ENCODE measurements at places on chromosomes 13 and 19. TPM values are rescaled to one million over a fixed set of nuclear protein-coding genes. Genes with fewer than 3 reads are reported as not detected.

CPT1C gene
- 0.84 TPM for polyA plus RNA-seq

DNA sequence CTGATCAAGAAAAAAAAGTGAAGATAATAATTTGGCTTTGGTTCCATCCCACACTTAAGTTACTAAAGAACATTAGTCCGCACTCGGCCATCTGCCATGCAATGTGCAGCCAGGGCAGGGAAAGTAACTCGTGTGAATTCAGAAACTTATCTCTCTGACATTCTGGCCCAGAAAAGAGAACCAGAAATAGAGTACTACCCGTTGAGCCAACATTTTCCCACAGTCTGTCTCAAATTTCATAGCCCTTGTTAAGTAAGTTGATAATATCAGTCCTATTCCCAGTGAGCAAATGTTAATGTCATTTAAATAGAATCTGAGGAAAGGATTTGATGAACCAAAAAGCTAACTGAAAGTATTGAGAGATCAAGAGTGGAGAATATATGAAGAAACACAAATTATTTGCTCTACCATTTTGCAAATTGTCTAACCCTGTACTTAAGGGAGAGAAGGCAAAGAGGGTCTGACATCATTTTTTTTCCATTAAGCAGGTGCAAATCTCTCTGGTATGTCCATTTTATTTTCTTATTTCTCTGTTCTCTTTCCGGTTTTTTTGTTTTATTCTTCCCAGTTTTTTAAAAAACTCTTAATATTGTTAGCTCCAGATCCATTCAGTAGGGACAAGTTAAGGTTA, 156.3 kb downstream of the NDFIP2 start:
- no peaks in the 10 kb centered on the region for H3K4me1 ChIP-seq
- no peak overlapping the region for H3K27ac ChIP-seq
- no peaks in the 10 kb centered on the region for H3K36me3 ChIP-seq
- DNase-seq, result no peak

GRCh38 chr19:47824396-47824795, 2.7 kb downstream of the CRX start:
- no peak overlapping the region for H3K4me3 ChIP-seq
- no peak overlapping the region for H3K27ac ChIP-seq
- H3K27me3 ChIP-seq, result peaks cover 2% of the 10 kb centered on the region
- DNase-seq, result no peak

- peak overlapping the region; percentile 93 for H3K4me3 ChIP-seq
- DNase-seq, result no peak
- H3K36me3 ChIP-seq, result no peaks in the 10 kb centered on the region
- peaks cover 29% of the 10 kb centered on the region for H3K4me1 ChIP-seq
- H3K27ac ChIP-seq, result peak overlapping the region; percentile 96
These were observed 858 bp upstream of the USP12 start for GRCh38 chr13:27172495-27172842.

DNA sequence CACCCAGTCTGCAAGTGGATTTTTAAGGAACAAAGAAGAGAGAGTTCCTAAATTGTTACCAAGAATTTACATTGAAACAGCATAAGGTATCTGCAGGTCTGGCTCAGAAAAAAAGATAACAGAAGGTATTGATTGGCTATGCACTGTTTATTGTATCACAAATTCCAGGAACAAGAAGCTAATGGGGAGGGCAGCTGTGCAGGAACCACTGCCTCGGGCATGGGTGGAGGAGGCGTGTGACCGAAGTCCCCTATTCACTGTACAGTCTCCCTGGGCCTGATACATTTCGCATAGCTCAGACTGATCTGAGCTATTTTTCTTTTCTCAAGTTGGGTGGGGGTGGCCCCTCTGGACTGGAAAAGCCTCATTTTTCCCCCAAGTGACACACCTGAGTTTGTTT, 11.7 kb downstream of the NECTIN2 start:
- H3K4me1 ChIP-seq, result no peaks in the 10 kb centered on the region
- H3K4me3 ChIP-seq, result no peak overlapping the region
- no peak for DNase-seq
- H3K36me3 ChIP-seq, result no peaks in the 10 kb centered on the region
- H3K27ac ChIP-seq, result no peak overlapping the region

DNA sequence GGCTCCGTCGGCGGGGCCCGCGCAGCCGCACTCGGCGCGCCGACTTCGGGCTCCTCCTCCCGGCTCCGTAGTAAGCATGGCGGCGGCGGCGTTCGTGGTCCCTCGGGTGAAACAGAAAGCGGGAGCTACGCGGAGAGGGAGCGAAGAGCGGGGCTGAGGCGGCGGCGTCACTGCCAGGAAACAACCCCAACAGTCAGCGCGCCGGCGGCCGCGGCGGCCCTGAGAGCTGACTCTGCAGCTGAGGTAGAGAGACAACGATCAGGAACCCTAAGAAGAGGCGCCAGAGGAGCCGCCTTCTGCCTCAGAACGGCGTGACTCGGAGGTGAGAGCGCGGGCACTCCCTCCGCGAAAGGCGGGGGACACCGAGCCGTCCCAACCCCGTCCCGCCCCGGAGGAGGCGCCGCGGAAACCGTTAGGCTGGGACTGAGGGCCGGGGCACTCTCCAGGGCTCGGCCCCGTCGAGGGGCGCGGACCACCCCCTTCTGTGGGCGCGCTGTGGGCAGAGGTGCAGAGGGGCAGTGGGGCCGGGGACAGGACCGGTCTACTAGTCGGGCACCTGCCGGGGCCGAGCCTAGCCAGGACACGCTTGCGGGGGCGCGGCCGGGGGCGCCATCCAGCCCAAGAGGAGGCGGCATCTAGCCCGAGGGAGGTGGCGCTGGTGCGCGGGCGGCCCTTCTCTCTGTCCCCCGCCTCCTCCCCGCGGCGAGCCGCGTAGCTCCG, at the start of gene FNDC3A:
Gene FNDC3A (plus strand): TSS at position 57 of the 720 bp plus-strand sequence. CDS start 30,279 bp downstream, outside the sequence.
- no peaks in the 10 kb centered on the region for H3K27me3 ChIP-seq
- peak; percentile 88 for DNase-seq
- peak within 1 kb of the TSS; percentile 98 for H3K27ac ChIP-seq
- H3K36me3 ChIP-seq, result no peaks in the 10 kb centered on the region
- peaks cover 46% of the 10 kb centered on the region for H3K4me1 ChIP-seq

- H3K36me3 ChIP-seq, result peaks cover 70% of the 10 kb centered on the region
- no peaks in the 10 kb centered on the region for H3K27me3 ChIP-seq
- no peak overlapping the region for H3K27ac ChIP-seq
- peaks cover 9% of the 10 kb centered on the region for H3K4me1 ChIP-seq
These were observed 14.1 kb upstream of the PRKD2 start for GRCh38 chr19:46731007-46731501.

- no peak for DNase-seq
- no peak within 1 kb of the TSS for H3K27ac ChIP-seq
- no peak within 1 kb of the TSS for H3K4me3 ChIP-seq
- H3K27me3 ChIP-seq, result no peaks in the 10 kb centered on the region
- peaks cover 11% of the 10 kb centered on the region for H3K4me1 ChIP-seq
- H3K36me3 ChIP-seq, result no peaks in the 10 kb centered on the region
These were observed at the start of gene KLK10 for GRCh38 chr19:51019544-51019925. KLK10 (minus strand) TSS chr19:51019709; CDS start chr19:51019130, 579 bp downstream.

GRCh38 chr13:26721251-26722121, 39.1 kb downstream of the GPR12 start:
- H3K4me1 ChIP-seq, result peaks cover 16% of the 10 kb centered on the region
- no peak overlapping the region for H3K27ac ChIP-seq
- no peaks in the 10 kb centered on the region for H3K27me3 ChIP-seq
- H3K36me3 ChIP-seq, result no peaks in the 10 kb centered on the region
- H3K4me3 ChIP-seq, result peak overlapping the region; percentile 56

DNA sequence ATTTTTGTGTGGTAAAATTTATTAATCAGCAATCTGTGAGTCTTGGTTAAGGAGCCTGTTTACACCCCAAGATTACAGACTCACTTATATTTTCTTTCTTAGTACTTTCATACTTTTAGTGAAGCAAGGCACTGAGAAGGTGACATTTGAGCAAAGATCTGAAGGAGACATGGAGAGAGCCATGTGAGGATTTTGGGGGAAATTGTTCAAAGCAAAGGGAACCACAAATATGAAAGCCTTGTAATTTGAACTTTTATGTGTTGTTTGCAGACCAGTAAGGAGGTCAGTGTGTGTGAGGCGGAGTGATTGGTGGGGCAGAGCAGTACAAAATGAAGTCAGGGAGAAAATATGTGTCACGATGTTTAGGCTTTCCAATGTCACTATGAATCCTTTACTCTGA, 140.7 kb upstream of the KLF12 start:
- no peak overlapping the region for H3K4me3 ChIP-seq
- DNase-seq, result no peak
- H3K27ac ChIP-seq, result no peak overlapping the region
- no peaks in the 10 kb centered on the region for H3K4me1 ChIP-seq
- H3K27me3 ChIP-seq, result no peaks in the 10 kb centered on the region

- H3K4me1 ChIP-seq, result peaks cover 53% of the 10 kb centered on the region
- H3K27me3 ChIP-seq, result no peaks in the 10 kb centered on the region
- H3K4me3 ChIP-seq, result no peak overlapping the region
- no peaks in the 10 kb centered on the region for H3K36me3 ChIP-seq
These were observed 8.6 kb downstream of the LYL1 start for GRCh38 chr19:13094106-13094504.

DNA sequence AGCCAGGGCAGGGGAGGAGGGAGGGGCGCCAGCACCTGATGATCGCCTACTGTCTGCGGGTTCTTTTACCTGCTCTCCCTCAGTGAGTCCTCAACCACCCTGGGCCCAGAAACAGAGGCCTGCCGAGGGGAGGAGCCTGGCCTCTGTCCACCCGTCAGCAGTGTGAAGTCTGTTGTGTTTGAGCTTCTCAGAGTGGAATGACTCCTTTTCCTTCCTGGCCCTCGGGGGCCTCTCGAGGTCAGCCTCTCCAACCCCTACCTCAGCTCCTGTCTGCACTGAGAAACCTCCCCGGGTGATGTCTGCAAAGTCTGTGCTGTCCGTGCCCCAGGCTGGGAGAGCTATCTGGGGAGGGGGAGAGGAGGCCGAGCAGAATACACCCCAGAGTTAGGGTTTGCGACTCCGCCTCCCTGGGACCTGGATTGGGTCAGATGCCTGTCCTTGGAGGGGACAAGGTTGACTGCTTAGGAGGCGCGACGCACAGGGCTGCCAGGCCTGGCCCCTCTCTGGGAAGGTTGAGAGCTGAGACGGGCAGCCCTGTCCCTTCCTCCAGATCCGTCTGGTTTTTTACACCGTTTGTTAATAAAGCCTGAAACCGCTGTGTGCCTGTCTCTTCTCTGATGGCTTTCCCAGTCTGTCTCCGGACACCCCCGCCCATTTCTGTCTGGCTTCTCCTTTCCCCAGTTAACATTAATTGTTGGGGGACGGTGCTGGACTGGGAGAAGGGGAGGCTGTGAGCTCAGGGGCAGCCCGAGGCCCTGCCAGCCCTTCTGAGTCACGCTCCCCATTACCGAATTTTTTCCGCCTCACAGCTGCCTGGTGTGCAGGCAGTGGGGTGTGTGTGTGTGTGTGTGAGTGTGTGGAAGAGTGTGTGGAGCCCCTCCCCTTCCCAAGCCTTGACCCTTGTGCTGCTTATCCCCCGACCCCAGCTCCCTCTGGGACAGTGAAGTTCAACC, 989 bp upstream of the SSC5D start:
- no peaks in the 10 kb centered on the region for H3K36me3 ChIP-seq
- no peak overlapping the region for H3K27ac ChIP-seq
- no peaks in the 10 kb centered on the region for H3K27me3 ChIP-seq
- no peak for DNase-seq
- peaks cover 21% of the 10 kb centered on the region for H3K4me1 ChIP-seq

ZNF582 gene
- polyA plus RNA-seq, result 4.2 TPM

LILRB2 gene
- polyA plus RNA-seq, result not detected

DNA sequence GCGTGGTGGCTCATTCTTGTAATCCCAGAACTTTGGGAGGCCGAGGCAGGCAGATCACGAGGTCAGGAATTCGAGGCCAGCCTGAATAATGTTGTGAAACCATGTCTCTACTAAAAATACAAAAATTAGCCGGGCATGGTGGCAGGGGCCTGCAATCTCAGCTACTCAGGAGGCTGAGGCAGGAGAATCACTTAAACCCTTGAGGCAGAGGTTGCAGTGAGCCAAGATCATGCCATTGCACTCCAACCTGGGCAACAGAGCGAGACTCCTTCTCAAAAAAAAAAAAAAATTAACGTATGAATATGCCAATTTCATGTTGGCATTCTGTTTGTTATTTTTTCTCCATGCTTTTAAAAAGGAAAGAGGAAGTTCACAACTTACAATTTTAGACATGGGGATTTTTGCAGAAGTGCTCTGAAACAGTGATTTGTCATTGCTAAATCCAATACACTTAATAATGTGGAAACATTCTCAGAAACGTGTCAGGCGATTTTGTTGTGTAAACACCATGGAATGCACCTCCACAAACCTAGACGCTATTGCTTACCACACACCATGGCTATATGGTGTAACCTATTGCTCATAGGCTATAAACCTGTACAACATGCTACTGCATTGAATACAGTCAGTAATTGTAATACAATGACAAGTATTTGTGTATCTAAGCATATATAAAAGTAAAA, 115.9 kb upstream of the PCDH20 start:
- DNase-seq, result no peak
- H3K4me1 ChIP-seq, result no peaks in the 10 kb centered on the region
- H3K36me3 ChIP-seq, result no peaks in the 10 kb centered on the region
- no peaks in the 10 kb centered on the region for H3K27me3 ChIP-seq

PSG11 gene
- polyA plus RNA-seq, result not detected

- DNase-seq, result no peak
- no peaks in the 10 kb centered on the region for H3K36me3 ChIP-seq
- no peak overlapping the region for H3K27ac ChIP-seq
- H3K27me3 ChIP-seq, result no peaks in the 10 kb centered on the region
- H3K4me1 ChIP-seq, result no peaks in the 10 kb centered on the region
These were observed 114.2 kb upstream of the UQCRFS1 start for GRCh38 chr19:29326849-29327840.

GTF3A gene
- polyA plus RNA-seq, result 528 TPM

DNA sequence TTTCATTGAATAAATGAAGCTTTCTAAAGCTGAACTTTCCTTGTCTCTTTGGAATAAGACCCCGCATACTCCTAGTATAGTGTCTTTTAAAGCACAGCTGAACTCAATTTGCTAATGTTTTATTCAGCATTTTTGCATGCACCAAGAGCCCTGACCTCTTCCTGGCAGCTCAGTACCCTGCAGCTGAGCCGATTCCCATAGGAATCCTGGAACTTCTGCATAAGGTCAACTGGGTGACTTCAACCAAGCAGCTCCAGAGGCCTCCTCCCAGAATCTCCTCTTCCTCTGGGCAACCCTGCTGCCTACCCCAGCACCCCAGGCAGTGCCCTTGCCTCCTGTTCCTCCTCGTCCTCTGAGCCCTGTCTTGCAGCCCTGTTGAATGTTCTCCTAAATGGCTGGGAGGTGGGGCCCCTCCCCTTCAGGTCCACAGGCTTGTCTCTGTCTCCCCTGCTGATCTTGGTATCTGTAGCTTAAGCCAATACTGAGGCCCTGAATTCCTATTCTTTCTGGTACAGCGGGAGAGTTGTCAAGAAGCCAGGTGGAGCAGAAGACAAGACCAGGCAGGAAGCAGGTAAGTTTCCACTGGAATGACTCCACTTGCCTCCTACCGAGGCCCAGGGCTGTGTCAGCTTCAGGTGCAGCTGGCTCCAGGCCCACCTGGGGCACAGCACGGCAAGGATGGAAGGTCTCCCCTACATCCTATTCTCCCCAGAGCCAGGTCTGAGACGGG, 23.6 kb upstream of the CCDC124 start:
- H3K27ac ChIP-seq, result no peak overlapping the region
- no peak for DNase-seq
- H3K4me3 ChIP-seq, result no peak overlapping the region
- no peaks in the 10 kb centered on the region for H3K27me3 ChIP-seq
- H3K4me1 ChIP-seq, result no peaks in the 10 kb centered on the region

Data from CD4-positive, CD25-positive, alpha-beta regulatory T cell (primary cell).